ENCODE measurements at places on chromosomes 7 and 10. TPM values are rescaled to one million over a fixed set of nuclear protein-coding genes. Genes with fewer than 3 reads are reported as not detected.

DNA sequence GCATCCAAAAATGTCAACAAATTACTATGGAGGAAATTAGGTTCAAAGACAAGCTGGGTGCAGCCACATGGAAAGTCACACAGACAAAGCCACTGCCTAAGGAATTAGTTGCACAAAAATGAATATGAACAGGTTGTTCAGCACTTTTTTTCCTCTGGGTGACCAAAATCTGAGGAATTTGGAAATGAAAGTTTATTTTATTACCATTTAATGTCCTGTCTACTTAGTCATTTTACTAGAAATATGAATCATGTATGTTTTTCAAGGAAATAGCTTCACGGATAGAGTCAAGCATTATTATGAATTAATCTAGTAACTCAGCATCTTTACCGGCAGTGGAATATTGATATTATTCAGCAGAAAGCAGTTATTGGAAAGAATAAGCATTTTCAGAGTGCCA lies 106.3 kb downstream of the ANK3 start:
- H3K36me3 ChIP-seq = no peaks in the 10 kb centered on the region
- H3K27me3 ChIP-seq = no peaks in the 10 kb centered on the region
- no peak overlapping the region for H3K27ac ChIP-seq
- peaks cover 17% of the 10 kb centered on the region for H3K4me1 ChIP-seq
- no peak overlapping the region for H3K4me3 ChIP-seq

DNA sequence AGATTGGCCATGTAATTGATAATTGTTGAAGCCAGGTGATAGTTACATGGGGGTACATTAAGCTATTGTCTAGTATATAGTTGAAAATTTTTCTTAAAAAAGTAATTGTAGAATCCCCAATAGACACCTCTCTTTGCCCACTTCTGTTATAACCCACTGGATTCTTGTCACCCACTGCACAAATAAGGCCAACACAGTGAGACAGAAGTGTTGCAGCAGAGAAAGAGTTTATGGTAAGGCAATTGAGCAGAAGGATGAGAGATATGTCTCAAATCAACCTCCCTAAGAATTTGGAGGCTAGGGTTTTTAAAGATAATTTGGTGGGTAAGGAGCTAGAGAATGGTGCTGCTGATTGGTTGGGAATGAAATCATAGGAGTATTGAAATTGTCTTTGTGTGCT lies 270.3 kb upstream of the TAC1 start:
- DNase-seq = no peak
- H3K36me3 ChIP-seq = no peaks in the 10 kb centered on the region
- H3K27me3 ChIP-seq = no peaks in the 10 kb centered on the region

DNA sequence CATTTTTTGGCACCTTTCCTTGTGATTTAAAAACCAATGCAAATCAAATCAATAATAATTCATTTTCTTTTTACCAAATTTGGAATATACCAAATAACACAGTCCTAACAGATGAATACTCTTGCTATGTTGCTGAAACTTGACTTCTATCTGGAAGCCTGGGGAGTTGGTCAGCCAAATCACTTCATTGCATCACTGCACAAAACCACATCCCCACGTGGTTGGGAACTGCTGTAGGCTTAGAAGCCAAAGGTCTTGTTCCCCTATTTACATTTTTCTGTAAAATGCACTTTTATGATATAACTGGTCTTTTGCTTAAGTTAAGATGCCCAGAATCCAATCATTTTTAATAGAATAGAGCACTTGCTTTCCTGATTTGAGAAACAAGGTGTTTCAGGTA lies 15.2 kb downstream of the GPR85 start:
- DNase-seq = no peak
- no peaks in the 10 kb centered on the region for H3K27me3 ChIP-seq
- H3K27ac ChIP-seq = no peak overlapping the region
- no peaks in the 10 kb centered on the region for H3K4me1 ChIP-seq
- H3K36me3 ChIP-seq = no peaks in the 10 kb centered on the region

DNA sequence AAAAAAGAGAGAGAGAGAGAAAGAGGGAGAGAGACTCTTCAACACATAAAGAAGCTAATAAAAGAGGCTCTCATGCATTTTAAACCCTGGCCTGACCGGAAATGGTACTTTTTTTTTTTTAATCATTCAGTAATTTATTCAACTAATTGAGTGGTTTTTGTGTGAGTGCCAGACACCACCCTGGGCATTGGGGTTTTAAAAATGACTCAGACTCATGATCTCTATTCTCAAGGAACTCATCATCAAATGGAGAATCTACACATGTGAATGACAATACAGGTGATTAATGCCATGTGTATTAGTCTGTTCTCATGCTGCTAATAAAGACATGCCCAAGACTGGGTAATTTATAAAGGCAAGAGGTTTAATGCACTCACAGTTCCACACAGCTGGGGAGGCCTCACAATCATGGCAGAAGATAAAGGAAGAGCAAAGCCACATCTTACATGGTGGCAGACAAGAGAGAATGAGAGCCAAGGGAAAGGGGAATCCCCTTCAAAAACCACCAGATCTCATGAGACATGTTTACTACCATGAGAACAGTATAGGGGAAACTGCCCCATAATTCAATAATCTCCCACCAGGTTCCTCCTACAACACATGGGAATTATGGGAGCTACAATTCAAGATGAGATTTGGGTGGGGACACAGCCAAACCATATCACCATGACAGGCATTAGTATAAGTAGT lies 158.5 kb upstream of the AUTS2 start:
- no peaks in the 10 kb centered on the region for H3K27me3 ChIP-seq
- DNase-seq = no peak
- H3K36me3 ChIP-seq = no peaks in the 10 kb centered on the region
- no peak overlapping the region for H3K27ac ChIP-seq
- H3K4me1 ChIP-seq = peaks cover 3% of the 10 kb centered on the region

- peaks cover 10% of the 10 kb centered on the region for H3K4me1 ChIP-seq
- no peaks in the 10 kb centered on the region for H3K36me3 ChIP-seq
- H3K4me3 ChIP-seq = no peak overlapping the region
Measured at GRCh38 chr7:2870471-2870931, 26.4 kb upstream of the GNA12 start.

GRCh38 chr7:130151591-130152492 lies 53.4 kb downstream of the TMEM209 start:
- H3K4me3 ChIP-seq = no peak overlapping the region
- DNase-seq = no peak
- H3K4me1 ChIP-seq = peaks cover 19% of the 10 kb centered on the region
- H3K27me3 ChIP-seq = no peaks in the 10 kb centered on the region
- no peak overlapping the region for H3K27ac ChIP-seq
- no peaks in the 10 kb centered on the region for H3K36me3 ChIP-seq

Gene AUTS2
- total RNA-seq = 14.9 TPM

Gene GIMAP8
- 7.5 TPM for total RNA-seq

Gene VWDE
- total RNA-seq = 2.7 TPM
